ENCODE measurements at places on chromosomes 3 and 15.
A peak's percentile ranks its signal among the peaks of the same experiment; 100 is the strongest.

GRCh38 chr3:57706462-57706861, 13.6 kb upstream of the DENND6A start:
- DNase-seq: no peak

GRCh38 chr3:181896605-181897004, 184.9 kb downstream of the SOX2 start:
- DNase-seq: peak; percentile 31

DNA sequence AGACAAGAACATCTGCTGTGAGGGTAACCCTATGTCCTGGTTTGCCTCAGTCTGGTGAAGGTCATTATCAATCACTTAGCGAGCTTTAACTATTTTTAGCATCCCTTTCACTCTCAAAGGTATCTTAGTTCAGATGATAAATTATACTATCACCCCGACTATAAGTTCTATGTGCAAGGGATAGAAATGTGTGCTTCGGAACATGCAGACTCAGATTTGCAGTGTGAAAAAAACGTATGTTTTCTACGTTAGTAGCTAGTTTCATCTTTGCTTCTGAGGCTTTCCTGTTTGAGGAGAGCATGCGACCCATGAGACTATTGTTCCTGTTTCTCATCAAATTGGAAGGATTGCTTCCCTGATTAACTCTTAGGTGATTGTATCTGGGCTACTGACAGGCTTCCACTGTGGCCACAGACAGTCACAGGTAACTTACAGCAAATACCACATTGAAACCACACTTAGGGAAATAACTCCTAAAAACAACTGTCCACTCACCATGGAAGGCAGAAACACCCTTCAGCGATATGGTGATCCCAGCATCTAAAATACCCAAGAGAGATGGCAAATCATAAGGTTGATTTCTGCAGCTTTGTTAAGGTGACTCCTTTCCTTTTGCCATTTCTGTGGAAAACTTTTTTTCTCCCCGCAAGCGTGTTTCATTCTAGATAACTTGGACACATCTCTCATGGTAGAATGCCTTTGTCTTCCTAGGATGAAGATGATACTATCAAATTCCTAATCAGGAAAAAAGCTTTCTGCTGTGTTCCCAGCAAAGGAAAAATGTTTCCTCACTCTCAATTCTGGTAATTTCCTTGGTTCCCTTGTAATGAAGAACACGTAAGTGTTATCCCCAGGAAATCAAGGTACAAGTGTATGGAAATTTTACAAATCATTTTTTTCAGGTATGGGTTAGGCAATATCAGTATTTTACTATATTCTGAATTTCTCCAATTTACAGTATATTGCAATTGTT, 5.2 kb downstream of the GCSAM start:
- no peak for DNase-seq

GRCh38 chr3:156513619-156514018, 41.3 kb downstream of the SSR3 start:
- DNase-seq: no peak

GRCh38 chr15:76328106-76328696, 8.4 kb upstream of the ISL2 start:
- DNase-seq: no peak

DNA sequence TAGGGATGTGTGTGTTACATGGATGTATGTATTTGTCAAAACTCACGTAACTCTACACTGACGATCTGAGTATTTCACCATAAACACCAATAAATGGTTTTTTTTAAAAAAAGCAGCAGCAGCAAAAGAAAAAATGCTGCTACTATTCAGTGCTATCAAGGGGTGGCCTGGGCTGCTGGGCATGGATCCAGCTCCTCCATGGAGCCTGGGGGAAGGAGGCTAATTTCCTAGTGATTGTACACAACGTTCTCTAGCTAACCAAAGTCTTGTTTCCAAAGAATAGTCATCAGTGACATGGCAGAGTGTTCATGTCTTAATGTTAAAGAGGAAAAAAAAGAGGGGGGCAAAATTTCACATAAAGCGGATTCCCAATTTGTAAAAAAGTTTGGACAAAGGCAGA, 29.0 kb downstream of the POMGNT2 start:
- DNase-seq: no peak

GRCh38 chr3:111582120-111582474, 13.0 kb downstream of the ZBED2 start:
- no peak for DNase-seq

Data from DMS79 (cell line).